Lower leg skin (tissue), 4 donors: ENCODE measurements at places on chromosomes 13 and 19.

DNA sequence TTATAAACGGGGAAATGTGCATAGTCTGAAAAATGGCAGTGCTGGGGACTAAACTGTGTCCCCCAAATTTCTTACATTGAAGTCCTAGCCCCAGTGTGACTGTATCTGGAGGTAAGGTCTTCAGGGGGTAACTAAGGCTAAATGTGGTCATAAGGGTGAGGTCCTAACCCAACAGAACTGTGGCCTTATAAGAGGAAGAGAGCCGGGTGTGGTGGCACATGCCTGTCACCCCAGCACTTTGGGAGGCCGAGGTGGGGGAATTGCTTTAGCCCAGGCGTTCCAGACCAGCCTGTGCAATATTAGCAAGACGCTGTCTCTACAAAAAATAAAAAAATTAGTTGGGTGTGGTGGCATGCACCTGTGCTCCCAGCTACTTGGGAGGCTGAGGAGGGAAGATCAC, 17.8 kb downstream of the PROZ start:
- DNase-seq: no peak

GRCh38 chr13:97110936-97111335, 111.2 kb upstream of the MBNL2 start:
- no peak for DNase-seq

GRCh38 chr13:21362741-21363140, 96.4 kb downstream of the ZDHHC20 start:
- DNase-seq: no peak

DNA sequence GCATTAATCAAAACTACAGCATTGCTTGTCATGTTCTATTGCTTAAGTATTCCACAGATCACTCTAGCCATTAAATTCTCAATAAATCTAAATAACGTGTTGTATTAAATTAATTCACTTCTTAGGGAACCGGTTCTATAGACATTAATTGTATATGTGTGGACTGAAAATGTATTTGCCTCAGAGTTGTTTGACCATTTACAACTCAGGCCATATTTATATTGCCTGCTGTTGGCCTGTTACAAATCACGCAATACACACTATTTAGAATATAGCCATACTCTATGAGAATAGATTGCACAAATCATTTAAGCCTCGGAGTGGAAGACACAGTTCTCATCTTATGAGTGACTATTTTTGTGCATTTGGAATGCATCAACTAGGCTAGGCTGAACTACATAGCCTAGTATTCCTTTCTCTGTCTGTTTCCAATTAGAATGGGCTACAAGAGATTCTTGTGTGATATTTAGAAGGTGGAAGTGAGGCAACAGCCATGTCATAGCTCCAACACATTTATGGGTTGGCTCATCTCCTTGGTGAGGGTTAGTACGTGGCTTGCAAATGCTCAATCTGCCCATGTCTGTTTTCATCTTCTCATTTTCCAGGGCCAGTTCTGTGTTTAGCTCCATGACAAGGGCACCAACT, 1116.1 kb downstream of the PCDH9 start:
- DNase-seq: no peak

DNA sequence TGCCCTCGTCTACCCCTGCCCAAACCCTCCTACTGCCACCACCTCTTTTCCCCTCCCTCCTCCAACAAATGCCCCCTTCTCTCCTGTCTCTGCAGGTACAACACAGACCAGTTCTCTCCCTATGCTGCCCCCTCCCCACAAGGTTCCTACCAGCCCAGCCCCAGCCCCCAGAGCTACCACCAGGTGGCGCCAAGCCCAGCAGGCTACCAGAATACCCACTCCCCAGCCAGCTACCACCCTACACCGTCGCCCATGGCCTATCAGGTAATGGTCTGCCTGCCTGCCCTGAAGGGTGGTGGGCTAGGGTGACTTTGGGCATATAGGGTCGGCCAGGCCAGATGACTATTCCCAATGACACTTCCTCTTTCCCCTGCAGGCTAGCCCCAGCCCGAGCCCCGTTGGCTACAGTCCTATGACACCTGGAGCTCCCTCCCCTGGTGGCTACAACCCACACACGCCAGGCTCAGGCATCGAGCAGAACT, 6.5 kb upstream of the TIMM50 start:
- DNase-seq: no peak

DNA sequence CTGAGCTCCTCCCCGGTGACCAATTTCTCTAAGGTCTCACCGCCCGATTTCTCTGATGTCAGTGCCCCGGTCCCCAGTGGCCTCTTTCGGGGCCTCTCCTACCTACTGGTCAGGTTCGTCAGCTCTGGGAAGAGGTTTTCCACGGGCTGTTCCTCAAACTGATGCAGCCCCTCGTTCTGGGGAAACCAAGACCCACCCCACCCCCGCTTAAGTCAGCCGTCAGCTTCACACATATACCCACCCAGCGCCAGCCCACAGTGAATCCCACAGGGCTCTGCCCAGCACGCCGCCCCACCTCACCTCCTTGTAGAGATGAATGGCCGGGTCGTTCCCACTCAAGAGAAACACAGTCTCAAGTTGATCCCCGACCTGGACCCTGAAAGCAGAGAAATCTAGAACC, 3.4 kb downstream of the KPTN start:
- no peak for DNase-seq

GRCh38 chr13:25179832-25180774, 8.0 kb upstream of the AMER2 start:
- DNase-seq: no peak

DNA sequence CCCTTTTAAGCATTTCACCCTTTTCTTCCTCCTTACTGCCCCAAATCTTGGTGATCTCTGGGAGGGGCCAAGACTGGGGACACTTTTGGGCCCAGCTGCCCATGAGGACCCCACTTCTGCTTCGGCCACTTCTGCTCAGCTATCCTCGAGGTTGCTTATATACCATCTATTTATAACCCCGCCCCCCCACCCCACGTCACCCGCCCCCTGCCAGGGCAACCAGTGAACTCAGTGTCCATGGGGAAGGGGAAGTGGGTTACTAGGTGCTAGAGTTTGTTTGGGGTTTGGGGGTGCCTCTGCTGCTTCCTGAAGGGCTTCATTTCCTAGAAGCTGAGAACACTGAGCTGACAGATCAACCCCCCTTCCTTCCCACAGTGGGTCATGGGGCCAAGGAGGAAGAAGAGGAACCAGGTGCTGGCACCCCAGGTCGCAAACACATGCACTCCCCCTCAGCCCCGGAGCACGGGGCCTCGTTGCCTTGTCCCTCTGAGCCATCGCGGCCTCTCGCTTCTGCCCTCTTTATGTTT, 6.1 kb upstream of the ADGRE5 start:
- DNase-seq: peak; percentile 59

- no peak for DNase-seq
Measured at GRCh38 chr19:2479556-2480194, 3.7 kb downstream of the GADD45B start.

GRCh38 chr13:43245374-43245964, 222.1 kb downstream of the DNAJC15 start:
- DNase-seq: no peak

GRCh38 chr13:43894438-43894837, 14.7 kb downstream of the LACC1 start:
- DNase-seq: no peak

- no peak for DNase-seq
Measured at GRCh38 chr13:74204602-74205312, 70.6 kb upstream of the KLF12 start.

DNA sequence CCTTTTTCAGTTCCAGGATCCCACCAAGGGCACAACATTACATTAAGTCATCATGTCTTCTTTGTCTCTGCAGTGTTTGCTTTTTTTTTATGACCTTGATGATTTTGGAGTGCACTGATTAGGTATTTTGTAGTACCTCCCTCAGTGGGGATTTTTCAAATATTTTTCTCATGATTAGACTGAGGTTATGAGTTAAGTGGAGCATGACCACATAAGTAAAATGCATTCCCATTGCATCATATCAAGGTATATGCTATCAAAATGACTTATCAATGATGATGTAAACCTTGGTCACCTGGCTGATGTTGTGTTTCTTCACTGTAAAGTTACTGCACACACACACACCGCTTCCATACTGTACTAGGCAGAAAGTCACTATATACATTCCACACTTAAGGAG, 96.7 kb upstream of the TRPC4 start:
- no peak for DNase-seq

DNA sequence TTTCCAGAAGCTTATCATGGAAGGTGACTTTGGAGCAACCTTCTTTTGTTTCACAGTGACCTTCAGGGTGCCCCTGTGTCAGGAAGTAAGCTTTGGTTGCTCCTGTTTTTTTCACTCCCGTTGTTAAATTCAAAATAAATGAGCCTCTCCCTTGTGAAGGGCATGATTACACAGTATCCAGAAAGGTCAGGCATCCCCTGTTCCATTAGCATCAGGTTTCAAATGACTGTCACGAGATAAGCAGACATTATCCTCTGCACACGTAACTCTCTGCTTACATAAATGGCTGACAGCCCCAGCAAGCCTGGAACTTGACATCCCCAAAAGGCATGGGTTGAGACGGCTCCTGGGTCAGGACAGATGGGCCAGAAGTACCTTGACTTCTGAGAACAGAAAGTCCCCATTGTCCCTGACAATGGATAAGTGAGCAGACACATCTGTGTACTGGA, 52.0 kb downstream of the RAB20 start:
- no peak for DNase-seq

GRCh38 chr13:113137691-113138298, 15.2 kb downstream of the F10 start:
- DNase-seq: no peak

GRCh38 chr19:58559275-58560006, 1.0 kb upstream of the UBE2M start:
- DNase-seq: peak; percentile 97

- no peak for DNase-seq
Measured at GRCh38 chr13:98222081-98222554, 45.0 kb upstream of the RNF113B start.

DNA sequence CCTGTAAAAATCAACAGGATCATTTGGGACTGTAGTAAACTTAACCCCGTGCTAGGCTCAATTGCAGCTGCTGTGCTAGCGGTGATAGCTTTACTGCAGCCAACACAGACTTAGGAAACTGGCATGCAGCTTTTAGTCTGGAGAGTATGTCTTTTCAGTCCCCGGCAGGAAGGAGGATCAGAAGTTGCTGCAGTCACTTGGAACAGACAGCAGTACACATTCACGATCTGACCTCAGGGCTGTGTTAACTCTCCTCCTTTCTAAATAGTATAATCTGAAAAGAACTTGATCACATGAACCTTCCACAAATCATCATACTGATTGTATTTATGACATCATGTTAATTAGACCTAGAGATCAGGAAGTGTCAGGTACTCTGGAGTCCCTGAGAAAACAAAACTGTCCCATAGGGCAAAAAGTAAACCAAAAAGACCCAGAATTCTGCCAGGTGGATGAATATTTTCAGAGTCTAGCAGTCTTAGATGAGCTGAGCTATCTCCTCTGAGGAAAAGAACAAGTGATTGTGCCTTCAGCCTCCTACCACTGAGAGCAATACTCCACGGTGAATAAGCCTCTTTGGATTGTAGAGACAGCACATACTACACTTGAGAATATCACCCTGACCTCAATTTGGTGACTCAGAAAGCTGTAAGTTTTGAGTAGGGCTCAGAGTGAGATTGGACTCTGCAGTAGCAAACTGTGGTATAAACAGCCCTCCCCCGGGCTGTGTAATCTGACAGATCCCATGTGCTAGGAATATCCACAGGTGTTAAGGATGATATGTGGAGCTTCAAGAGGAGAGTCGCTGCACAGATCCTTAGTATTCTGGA, 181.0 kb upstream of the GPR12 start:
- no peak for DNase-seq

DNA sequence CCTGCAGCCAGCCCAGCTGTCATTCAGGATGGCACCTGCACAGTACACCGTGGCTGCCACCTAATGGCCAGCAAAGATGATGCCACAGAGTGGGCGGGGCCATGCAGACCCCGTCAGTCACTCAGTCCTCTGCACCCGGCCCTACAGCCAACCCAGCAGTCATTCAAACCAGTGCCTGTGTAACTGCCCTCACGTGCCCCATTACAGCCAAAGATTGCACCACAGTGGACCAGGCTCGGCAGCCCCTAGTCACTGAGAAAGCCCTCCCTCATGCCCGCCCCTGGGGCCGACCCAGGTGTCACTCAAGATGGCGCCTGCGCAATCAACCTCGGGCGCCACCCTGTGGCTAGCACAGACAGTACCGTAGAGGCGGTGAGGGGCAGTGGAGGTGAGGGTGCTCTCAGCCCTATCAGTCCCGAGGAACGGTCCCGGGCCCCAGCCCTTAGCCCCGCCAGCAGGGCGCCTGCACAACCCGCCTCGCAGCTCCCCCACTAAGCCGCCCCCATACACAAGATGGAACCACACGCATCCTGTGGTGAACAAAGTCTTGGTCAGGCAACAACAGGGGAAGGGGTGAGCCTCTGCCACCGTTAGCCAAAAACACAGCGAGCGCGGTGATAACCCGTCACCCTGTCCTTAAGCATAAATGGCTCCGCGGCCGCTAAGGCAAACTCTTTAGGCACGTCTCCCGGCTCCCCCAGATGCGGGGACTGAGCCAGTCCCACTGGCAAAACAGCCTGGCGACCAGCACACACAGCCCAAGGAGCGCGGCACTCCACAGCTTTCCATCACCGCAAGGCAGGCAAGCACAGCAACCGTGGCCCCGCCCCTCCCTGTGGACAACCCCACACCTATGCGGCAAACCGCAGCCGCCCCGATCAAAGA, 2.3 kb downstream of the PEG3 start:
- peak; percentile 25 for DNase-seq

GRCh38 chr19:8196271-8196927, 12.8 kb upstream of the CERS4 start:
- no peak for DNase-seq

DNA sequence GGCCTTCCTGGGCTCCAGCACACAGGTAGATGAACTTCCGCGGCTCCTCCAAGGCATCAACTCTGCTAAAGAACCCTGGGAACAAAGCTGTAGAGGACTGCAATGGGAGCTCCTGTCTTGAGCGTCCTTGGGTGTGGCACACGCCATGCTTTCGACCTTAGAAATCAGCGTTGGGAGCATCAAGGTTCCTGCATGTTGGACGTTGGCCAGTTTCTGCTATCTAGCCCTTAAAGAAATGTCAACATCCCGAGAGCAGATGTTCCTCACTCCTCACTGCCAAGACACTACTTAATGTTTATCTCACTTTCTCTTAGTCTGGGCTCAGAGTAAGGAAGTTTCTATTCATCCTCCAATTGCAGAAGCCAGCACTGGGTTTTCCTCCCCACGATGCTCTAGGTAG, 70.6 kb upstream of the MEDAG start:
- peak; percentile 32 for DNase-seq

GRCh38 chr19:48668332-48668731, 4.5 kb downstream of the NTN5 start:
- no peak for DNase-seq

GRCh38 chr19:45632468-45633196, 6.6 kb downstream of the EML2 start:
- peak; percentile 77 for DNase-seq
